ENCODE measurements at places on chromosomes 1 and 21. TPM values are rescaled to one million over a fixed set of nuclear protein-coding genes. Genes with fewer than 3 reads are reported as not detected.

Gene ELF3
- total RNA-seq: 0.74 TPM

Gene AGMAT
- total RNA-seq: 0.25 TPM

Gene SMCP
- not detected for total RNA-seq

Gene NCAM2
- total RNA-seq: 35.9 TPM

Gene KRTAP7-1
- not detected for total RNA-seq

Gene DTL
- 2.2 TPM for total RNA-seq

Gene AMY1C
- total RNA-seq: not detected

Gene ZNF593OS
- total RNA-seq: not detected

Gene TMOD4
- total RNA-seq: not detected

Gene NBPF3
- total RNA-seq: 12.5 TPM

Gene COA7
- total RNA-seq: 22.6 TPM

Gene RNF187
- 48.9 TPM for total RNA-seq

Gene DDR2
- total RNA-seq: 5.2 TPM

Gene PRMT6
- 14.3 TPM for total RNA-seq

Measured in temporal lobe (tissue), 4 donors.